ENCODE measurements at places on chromosomes 2 and 18.

- no peak for DNase-seq
These were observed 20.8 kb downstream of the CRIM1 start for GRCh38 chr2:36376319-36376765.

- DNase-seq = no peak
These were observed 74.0 kb downstream of the CMPK2 start for GRCh38 chr2:6791682-6792081.

- no peak for DNase-seq
These were observed 2.1 kb upstream of the SLC30A3 start for GRCh38 chr2:27264753-27265535.

DNA sequence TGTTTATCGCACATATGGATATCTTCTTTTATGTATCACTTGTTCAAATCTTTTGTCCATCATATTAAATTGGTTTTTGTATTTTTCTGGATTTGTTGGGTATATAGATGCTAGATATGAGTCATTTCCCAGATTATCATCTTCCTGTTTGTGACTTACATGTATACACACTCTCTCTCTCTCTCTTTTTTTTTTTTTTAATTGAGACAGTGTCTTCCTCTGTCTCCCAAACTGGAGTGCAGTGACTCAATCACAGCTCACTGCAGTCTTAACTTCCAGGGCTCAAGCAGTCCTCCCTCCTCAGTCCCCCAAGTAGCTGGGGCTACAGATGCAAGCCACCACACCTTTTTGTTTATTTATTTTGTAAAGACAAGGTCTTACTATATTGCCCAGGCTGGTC lies 43.8 kb downstream of the XIRP2 start:
- DNase-seq = no peak

- no peak for DNase-seq
These were observed 1.9 kb downstream of the AGBL5 start for GRCh38 chr2:27053321-27053720.

GRCh38 chr2:45498661-45499550 lies 112.2 kb downstream of the SRBD1 start:
- no peak for DNase-seq
